Fibroblast of skin of right quadriceps (primary cell): ENCODE measurements at places on chromosomes 11 and 22.
A peak's percentile ranks its signal among the peaks of the same experiment; 100 is the strongest.

- peak; percentile 26 for DNase-seq
These were observed 17.3 kb downstream of the APOL2 start for GRCh38 chr22:36221799-36222751.

GRCh38 chr11:68064926-68065325 lies 26.1 kb downstream of the TCIRG1 start:
- no peak for DNase-seq

GRCh38 chr11:96033095-96033494 lies 109.2 kb upstream of the MTMR2 start:
- no peak for DNase-seq

- DNase-seq, result no peak
These were observed 43.7 kb downstream of the KREMEN1 start for GRCh38 chr22:29116397-29117123.

DNA sequence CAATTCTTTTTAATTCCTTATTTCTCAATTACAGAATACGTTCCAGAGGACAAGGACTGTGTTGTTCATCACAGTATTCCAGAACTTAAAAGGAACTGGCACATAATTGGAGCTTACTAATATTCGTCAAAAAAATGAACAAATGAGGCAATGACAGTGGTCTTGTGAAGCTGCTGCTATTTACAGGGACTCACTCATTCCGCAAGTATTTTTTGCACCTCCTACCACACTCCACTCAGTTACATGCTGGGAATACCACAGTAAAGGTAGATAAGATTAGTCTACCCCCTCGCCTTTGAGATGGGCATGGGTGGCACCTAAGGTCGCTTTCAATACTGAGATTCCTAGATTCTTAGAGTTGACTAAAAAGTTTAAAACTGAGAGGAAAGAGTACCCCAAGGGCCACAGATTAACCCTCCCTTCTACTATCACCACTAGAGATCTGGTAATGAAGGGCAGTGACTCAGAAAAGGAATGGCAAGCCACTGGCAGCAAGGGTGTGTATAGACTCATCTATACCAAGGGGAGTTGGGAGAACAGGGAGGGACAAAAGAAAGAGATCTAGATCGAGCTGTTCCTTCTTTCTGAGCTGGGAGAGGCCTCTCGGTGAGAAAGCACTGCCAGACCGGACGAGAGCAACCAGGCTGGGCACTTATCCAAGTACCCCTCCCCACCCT lies 85.0 kb downstream of the RPL27A start:
- DNase-seq, result peak; percentile 68

GRCh38 chr11:4704790-4705334 lies 278 bp downstream of the MMP26 start:
- no peak for DNase-seq

- DNase-seq, result peak; percentile 63
These were observed 188.9 kb downstream of the ST3GAL4 start for GRCh38 chr11:126544108-126545056.

DNA sequence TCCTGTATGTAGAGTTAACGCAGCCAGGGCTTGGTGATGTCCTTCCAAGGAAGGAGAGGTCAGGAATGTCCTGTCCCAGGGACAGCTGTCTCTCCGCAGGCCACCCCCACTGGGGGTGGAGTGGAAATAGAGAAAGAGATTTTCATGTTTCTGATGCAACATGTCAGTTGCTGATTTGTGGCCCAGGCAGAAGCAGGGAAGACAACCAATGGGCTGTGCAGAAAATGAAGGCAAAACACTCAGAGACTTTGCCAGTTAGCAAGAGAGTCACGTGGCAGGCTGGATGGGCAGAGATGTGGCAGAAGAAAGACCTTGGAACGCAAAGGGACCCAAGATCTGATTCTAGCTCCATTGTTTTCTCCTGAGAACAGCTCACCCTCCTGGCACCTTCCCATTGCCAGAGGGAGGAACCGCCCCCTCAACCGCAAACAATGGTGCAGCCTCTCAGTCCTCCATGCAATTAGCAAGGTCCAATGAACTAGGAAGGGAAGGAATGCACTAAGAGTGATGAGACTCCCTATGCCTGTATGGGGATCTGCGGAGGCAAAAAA lies 71.0 kb downstream of the SYN3 start:
- peak; percentile 34 for DNase-seq

- DNase-seq, result no peak
These were observed 10.9 kb upstream of the GRK2 start for GRCh38 chr11:67255353-67255752.

DNA sequence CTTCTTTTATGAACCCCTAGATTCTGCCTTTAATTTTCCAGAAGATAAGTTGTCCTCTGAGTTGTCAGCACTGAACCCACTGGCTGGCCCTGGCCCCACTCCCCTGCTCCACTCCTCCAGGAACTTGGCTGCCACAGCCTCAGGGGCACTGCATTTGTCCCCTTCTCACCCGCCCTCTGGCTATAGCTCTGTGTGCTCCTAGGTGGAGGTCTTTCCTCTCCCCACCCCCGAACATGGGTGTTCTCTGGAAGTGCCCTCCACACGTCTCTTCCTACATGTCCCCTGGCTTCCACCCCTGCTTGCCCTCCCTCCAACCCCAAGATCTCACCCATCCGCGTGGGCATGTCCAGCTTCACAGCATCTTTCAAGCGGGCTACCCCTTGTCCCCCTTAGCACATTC lies 137.7 kb upstream of the TEAD1 start:
- DNase-seq, result no peak

DNA sequence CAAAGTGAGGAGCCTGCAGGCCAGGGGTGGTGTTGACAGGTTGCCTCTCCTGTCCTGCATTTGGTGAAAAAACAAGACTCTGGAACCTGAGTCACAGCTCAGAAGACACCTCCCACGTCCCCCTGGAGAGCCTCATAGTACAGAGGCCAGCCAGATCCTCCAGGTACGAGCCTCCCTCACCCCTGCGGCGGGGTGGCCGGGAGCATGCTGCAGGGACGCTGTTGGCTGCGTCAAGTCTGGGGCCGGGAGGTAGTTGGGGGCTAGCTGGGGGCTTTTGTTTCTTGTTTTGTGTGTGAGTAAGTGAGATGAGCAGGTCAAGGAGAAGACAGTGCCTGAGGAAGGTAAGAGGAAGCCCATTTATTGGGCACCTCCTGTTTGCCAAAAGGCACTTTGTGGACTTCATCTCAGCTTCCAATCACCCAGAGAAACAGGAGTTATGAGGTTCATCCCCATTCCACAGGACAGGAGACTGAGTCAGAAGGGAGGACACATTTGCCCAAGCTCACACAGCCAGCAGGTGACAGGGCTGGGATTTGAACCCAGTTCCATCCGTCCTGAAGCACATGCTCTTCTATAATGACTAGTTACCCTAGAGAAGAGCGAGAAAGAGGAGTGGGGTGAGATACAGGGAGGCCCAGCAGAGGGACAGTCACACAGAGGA lies 18.3 kb upstream of the WNT11 start:
- DNase-seq, result no peak

GRCh38 chr11:44145011-44145775 lies 49.7 kb downstream of the EXT2 start:
- DNase-seq, result peak; percentile 2

DNA sequence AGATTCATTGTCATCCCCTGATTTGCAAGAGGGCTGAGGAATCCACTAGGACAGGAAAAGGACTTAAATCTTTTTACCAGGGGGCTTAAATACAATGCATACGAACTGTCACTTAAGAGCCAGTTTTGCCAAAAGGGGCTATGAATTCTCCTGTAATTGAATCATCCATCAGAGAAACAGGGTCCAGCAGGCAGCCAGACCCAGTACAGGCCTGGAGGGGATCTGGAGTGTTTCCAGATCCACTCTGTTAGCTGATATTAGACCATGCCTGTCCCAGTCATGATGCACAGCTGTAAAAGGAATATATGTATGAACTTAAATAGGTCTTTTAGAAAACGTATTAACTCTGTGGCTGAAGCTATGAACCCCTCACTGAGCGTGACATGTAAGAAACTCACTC lies 53.8 kb upstream of the PRSS23 start:
- DNase-seq, result peak; percentile 31

DNA sequence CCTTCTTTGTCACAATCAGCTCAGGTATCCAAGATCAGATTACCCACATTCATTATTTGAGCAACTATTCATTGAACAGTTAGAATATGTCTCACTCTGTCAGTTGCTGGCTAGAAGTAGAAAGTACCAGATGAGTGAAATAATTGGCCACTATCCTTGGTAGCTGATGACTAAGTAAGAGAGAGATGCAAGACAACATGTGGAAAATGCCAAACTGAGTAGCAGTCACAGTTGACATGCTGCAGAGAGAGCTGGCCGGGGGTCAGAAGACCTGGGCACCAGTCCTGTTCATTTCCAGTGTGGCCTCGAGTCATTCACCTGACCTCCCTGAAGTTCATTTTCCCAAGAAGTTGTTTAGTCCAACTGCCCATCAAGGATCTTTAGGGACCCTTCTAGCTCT lies 22.5 kb upstream of the SMIM35 start:
- DNase-seq, result no peak

DNA sequence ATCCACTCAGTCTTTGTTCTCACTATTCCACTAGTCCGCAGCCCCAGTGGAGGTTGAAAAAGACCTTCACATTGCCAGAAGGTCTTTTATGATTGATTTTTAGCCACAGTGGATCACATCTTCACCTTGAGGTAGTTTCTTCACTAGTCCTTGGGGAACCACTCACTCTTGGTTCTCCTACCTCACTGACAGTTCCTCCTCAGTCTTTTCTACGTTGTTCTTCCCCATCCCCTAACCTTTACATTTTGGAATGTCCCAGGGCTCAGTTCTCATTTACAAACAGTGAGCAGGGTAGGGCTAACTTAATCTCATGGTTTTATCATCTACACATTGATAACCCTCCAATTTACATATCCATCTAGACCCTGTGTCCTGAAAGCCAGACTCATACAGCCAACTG lies 316.4 kb upstream of the SORL1-AS1 start:
- DNase-seq, result no peak

DNA sequence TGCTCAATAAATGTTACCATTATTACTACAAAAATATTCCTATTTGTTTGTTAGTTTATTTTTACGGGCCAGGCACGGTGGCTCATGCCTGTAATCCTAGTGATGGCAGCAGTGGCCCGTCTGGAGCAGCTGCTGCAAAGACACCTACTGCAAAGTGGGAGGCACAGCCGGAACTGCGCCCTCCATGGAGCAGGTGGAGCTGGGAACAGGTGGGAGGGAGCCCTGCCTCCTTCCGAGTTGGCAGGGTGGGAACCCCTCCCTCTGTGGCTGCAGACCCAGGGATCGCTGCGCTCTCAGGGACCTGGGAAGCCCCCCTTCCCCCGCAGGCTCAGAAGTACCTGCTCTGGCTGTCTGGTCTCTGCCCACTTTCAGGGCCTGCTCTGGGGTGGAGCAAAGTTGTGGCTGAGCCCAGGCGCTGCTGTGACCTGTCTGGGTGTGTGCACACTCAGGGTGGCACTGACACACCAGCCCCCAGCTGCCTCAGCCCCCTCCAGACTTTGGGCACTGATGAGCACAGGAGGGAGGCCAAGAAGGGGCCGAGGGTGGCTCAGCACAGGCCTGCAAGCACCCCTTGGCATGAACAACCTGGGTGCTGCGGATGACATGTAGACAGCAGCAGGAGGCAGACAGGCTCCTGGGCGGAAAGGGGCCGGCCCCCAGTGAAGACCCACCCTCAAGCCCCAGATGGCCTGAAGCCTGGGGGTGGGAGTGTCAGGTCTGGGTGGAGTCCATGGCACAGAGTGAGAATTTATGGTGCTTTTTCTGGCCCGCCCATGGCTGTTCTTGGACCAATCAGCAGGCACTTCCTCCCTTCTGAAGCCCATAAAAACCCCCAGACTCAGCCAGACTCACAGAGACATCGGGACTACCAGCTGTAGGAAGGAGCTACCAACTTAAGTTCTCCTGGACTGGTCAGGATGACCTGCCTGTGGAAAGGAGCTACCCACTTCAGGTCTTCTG lies 103.7 kb upstream of the CLMP start:
- no peak for DNase-seq

DNA sequence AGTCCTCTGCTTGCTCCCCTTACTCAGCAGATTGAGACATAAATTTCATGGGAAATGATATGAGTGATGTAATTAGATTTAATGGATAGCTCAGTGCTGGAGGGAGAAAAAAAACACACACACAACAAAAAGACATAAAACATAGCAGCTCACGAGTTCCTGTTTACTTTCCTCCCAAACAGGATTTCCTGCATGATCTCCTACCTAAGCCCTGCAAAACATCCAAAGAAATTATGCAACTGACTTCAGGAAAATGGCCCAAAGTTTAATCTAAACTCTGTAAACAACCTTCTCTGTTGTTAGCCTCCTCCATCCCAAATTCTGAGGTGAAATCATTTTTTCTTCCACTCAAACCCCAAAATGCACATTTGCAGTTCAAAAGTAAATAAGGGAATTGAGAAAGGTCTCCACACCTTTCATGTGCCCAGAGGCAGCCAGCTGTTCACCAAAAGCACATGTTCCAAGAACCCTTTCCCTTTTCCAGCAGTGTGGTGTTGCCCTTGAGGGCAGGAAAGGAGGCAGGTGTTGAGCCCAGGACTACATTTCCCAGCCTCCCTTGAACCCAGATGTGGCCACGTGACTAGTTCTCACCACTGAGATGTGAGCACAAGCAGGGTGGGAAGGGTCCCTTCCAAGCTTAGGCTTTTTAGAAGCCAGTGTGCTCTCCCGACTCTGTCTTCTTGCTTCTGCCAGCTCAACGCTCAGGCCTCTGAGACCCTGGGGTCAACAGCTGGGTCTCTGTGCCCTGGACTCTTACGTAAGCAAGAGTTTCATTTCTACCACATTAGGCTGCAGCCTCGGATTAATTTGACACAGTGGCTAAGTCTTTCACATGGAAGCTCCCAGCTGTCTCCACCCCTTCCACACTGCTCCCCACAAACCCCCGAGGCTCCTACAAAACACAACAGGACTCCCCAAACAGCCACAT lies 301.2 kb downstream of the CTTN start:
- no peak for DNase-seq

- DNase-seq, result no peak
These were observed 31.7 kb upstream of the SORL1 start for GRCh38 chr11:121420398-121420797.

DNA sequence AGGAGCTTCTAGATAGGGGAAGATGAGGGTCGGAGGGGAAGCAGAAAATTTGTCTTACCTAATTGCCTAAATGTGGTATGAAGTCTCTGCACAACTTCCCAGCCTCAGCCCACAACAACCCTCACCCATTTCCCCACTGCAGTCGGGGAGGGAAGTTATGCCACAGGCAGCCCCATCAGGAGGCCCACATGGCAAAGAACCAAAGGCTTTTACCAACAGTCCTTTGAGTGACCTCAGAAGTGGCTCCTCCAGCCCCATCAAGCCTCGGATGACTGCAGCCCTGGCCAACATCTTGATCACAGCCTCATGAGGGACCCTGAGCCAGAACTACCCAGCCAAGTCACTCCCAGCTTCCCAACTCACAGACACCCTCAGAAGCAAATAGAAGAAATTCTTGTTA lies 54.8 kb downstream of the CHST1 start:
- no peak for DNase-seq

DNA sequence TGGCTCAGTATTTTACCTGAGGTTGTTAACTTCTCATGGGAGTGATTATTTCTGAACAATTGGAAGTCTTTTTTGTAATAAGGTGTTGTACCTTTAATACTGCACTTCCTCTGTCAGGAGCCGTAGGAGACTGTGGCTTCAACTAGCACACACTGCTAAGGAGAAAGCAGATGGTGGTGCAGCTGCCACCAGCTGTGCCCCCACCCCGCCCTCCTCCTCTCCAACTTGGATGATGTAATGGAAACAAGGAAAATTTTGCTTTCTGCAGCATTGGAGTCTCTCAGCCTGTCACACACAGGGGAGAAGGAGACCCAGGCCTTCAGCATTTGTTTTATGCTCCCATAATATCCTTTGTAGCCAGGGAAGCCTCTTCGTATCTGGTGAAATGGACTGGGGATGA lies 91.2 kb downstream of the TEAD1 start:
- DNase-seq, result no peak

GRCh38 chr11:78630561-78631303 lies 56.1 kb upstream of the NARS2 start:
- DNase-seq, result no peak
